Calu3 (cell line): ENCODE measurements at places on chromosomes 3 and 15. TPM values are rescaled to one million over a fixed set of nuclear protein-coding genes. Genes with fewer than 3 reads are reported as not detected.

Gene CTXN2
- total RNA-seq: not detected in 2 replicates

GRCh38 chr3:25423780-25424588 lies 4.1 kb upstream of the RARB start:
- peaks cover 59% of the 10 kb centered on the region for H3K4me1 ChIP-seq
- peaks cover 36% of the 10 kb centered on the region for H3K36me3 ChIP-seq
- no peaks in the 10 kb centered on the region for H3K27me3 ChIP-seq
- no peak for DNase-seq
- peak overlapping the region; percentile 32 for H3K4me3 ChIP-seq

GRCh38 chr15:55633731-55634130 lies 45.6 kb upstream of the PYGO1 start:
- no peaks in the 10 kb centered on the region for H3K4me1 ChIP-seq
- H3K4me3 ChIP-seq: no peak overlapping the region
- no peak overlapping the region for H3K27ac ChIP-seq

- H3K27ac ChIP-seq: no peak overlapping the region
- no peak for DNase-seq
- H3K4me3 ChIP-seq: no peak overlapping the region
- H3K4me1 ChIP-seq: no peaks in the 10 kb centered on the region
These were observed 137.6 kb downstream of the GOLIM4 start for GRCh38 chr3:167958141-167958540.

Gene RASL12
- total RNA-seq: 0.12 and 0.39 TPM in 2 replicates

Gene DNAH12
- total RNA-seq: 0.92 and 1.6 TPM in 2 replicates
